ENCODE measurements at places on chromosomes 6 and 20. TPM values are rescaled to one million over a fixed set of nuclear protein-coding genes. Genes with fewer than 3 reads are reported as not detected.

DNA sequence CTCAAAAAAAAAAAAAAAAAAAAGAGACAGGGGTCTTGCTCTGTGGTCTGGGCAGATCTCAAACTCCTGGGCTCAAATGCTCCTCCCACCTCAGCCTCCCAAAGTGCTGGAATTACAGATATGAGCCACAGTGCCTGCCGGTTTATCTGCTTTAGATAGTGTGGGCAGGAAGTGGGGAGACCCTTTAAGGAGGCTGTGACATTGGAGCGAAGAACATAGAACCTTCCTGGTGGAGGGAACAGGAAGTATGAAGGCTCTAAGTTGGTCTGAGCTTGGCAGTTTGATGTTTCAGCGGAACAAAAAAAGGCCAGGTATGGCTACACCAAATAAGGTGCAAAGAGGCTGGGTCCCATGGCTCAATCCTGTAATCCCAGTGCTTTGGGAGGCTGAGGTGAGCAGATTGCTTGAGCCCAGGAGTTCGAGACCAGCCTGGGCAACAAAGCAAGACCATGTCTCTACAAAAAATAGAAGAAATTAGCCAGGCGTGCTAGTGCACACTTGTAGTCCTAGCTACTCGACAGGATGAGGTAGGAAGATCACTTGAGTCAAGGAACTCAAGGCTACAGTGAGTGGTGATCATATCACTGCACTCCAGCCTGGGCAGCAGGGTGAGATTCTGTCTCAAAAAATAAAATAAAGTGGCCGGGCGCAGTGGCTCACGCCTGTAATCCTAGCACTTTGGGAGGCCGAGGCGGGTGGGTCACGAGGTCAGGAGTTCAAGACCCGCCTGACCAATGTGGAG lies 8.7 kb upstream of the ZMYND8 start:
- no peak for DNase-seq

- no peak for DNase-seq
Observed at GRCh38 chr20:21559305-21559704, 45.4 kb upstream of the NKX2-2 start.

The GJA1 gene
- total RNA-seq = 199 TPM

The LY6G6D gene
- total RNA-seq = not detected
